ENCODE measurements at places on chromosomes 4 and X.

DNA sequence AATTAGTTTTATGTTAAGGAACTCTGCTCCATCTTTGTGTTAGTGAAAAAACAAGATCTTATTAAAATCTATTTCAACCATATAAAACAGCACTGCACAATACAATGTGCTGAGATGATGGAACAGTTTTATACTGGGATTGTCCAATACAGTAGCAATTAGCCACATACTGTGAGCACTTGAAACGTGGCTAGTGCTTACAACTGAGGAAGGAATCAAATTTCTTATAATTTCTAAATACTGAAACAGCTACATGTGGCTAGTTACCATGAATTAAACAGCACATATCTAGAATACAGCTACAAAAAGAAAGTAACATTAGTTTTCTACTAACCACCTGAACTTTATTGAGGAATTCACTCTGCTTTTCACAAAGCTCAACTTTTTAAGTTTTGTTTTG is 14.7 kb downstream of the NFXL1 start:
- H3K27ac ChIP-seq = no peak overlapping the region
- H3K27me3 ChIP-seq = no peaks in the 10 kb centered on the region
- no peak overlapping the region for H3K4me3 ChIP-seq
- H3K4me1 ChIP-seq = no peaks in the 10 kb centered on the region

GRCh38 chr4:138859254-138859653 is 156.3 kb upstream of the NOCT start:
- no peak for DNase-seq
- no peaks in the 10 kb centered on the region for H3K27me3 ChIP-seq
- H3K4me3 ChIP-seq = no peak overlapping the region
- H3K27ac ChIP-seq = no peak overlapping the region

DNA sequence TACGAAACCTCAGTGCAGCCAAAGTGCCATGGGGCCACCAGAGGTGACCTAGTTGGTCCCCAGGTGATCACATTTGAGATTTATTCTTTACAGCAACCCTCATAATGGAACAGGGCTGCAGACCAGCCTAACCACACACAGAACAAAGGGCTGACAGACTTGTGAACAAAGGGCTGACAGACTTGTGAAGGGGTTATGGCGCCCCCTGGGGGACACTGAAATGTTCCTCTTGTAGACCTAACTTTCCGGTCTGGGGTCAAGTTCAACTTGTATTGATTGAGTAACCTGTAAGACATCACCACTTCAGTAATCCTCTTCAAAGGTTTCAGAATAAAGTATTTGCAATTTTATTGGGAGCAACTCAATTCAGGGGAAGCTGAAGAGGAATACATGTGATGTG is 175.9 kb upstream of the RPS6KA3 start:
- peak; percentile 81 for DNase-seq
- no peaks in the 10 kb centered on the region for H3K27me3 ChIP-seq
- H3K27ac ChIP-seq = no peak overlapping the region

DNA sequence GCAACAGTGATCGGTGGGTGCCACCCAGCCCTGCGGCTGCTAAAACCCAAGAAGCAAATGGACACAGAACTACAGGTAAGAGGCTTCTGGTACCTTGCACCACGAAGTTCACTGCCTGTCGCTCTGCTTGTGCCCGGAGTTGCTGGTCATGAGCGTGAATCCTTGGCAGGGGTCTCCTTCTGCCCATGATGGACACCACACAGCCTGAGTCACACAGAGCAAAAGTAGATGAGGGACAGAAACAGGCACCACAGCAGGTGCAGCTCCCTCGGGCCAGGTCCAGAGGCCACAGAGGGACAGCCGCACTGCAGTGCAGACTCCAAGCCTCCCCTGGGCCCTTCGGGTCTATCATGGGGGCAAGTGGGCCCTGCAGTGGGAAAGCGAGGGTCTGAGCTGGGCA is 22.4 kb downstream of the NAT8L start:
- no peaks in the 10 kb centered on the region for H3K27me3 ChIP-seq
- no peak overlapping the region for H3K27ac ChIP-seq
- DNase-seq = peak; percentile 32

DNA sequence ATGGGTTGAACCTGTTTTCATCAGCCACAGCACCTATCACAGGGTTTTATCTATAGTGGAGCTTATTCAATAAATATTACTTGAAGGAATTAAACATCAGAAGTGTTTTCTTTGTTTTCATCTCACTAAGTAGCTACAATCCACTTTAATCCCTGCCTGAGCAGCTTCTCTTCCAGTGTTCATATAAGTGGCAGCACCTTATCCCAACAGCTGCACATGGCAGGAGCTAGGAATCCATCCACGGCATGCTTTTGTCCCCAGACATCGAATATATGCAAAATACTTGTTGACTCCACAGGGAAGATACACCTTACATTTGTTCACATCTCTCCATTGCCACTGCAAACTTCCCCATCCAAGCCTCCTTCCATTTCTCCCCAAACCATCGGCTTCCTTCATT is 549.8 kb upstream of the FAM241A start:
- no peaks in the 10 kb centered on the region for H3K27me3 ChIP-seq
- no peak overlapping the region for H3K4me3 ChIP-seq
- H3K27ac ChIP-seq = no peak overlapping the region
- no peak for DNase-seq
- no peaks in the 10 kb centered on the region for H3K36me3 ChIP-seq
- no peaks in the 10 kb centered on the region for H3K4me1 ChIP-seq

DNA sequence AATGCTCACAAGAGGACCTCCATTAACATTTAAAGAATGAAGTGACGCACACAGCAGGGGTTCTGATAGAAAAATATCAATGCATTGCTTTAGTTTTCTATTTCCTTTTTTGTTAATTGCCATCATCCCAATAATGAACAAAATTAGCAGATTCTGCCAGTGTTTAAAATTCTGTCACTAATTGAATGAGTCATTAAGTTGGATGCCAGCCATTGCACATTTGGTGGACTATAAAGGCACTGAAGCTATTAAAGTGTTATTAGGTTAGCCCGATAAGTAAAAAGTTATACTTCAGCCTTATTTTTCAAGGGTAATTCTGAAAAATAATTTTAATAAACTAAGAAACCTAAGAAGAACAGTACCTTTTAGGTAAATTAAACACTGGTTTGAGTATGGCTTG is 53.1 kb downstream of the MAP3K15 start:
- DNase-seq = no peak
- H3K36me3 ChIP-seq = no peaks in the 10 kb centered on the region
- H3K4me3 ChIP-seq = no peak overlapping the region
- no peaks in the 10 kb centered on the region for H3K27me3 ChIP-seq
- no peaks in the 10 kb centered on the region for H3K4me1 ChIP-seq
- H3K27ac ChIP-seq = no peak overlapping the region

GRCh38 chrX:124354648-124355047 is 8.3 kb downstream of the SH2D1A start:
- H3K4me1 ChIP-seq = no peaks in the 10 kb centered on the region
- H3K36me3 ChIP-seq = no peaks in the 10 kb centered on the region
- no peak overlapping the region for H3K27ac ChIP-seq
- H3K4me3 ChIP-seq = no peak overlapping the region
- no peaks in the 10 kb centered on the region for H3K27me3 ChIP-seq

DNA sequence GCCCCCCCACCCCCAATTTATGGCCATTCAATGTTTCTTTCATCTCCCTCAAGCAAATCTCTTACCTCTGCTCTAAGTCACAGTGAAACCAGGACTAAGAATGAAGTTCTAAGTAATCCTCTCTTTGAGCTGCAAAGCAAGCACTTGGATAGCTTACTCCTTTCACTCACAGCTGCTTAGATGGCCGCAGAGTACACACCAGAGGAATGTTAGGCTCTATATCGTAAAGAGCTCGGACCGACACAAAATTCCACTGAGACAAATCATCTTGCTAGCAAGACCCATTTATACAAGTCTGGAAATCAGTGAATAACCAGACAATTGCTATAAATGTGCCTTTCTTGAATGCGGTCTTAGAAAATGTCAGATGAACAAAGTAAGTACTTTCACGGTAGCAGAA is 135.0 kb downstream of the IDS start:
- H3K4me3 ChIP-seq = no peak overlapping the region
- no peak overlapping the region for H3K27ac ChIP-seq
- no peak for DNase-seq
- H3K36me3 ChIP-seq = no peaks in the 10 kb centered on the region
- no peaks in the 10 kb centered on the region for H3K27me3 ChIP-seq
- no peaks in the 10 kb centered on the region for H3K4me1 ChIP-seq

DNA sequence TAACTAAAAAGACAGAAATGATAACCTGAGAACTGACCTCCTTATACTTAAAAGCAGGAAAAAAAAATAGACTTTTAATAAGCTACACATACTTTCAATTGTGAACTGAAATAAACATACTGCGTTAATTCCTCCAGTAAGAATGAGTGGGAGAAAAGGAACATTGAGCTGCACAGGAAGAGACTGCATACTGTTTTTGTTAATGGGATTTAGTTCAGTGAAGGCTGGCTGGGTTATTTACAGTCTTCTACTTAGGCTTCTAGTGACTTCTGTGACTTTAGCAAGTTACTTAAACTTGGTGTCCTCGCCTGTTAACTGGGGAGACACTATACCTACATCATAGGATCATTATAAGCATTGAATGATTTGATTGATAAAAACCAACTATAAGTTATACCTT is 213.3 kb downstream of the EPHA5 start:
- no peak overlapping the region for H3K27ac ChIP-seq
- no peaks in the 10 kb centered on the region for H3K4me1 ChIP-seq
- H3K36me3 ChIP-seq = no peaks in the 10 kb centered on the region
- no peaks in the 10 kb centered on the region for H3K27me3 ChIP-seq
- no peak for DNase-seq
- no peak overlapping the region for H3K4me3 ChIP-seq
